Activated CD8-positive, alpha-beta memory T cell treated with anti-CD3 and anti-CD28 coated beads for 1 hour (primary cell): ENCODE measurements at places on chromosomes 5 and 9.

DNA sequence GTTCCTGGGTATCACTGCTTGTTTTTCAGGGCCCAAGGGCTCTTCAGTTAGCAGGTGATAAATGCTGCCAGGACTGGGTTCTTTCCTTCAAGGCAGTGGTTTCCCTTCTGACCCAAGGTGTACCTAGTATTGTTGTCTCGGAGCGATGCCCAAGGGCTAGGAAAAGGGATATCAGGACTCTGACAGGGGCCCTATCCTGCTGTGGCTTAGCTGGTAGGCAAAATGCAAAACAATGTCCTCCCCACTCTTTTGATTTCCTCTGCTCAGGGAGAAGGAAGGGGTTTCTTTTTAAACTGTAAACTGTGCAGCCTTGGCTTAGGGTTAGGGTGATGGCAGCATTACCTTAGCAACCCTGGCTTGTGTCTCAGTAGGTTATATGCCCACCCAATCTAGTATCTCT, 508.8 kb upstream of the CTNND2 start:
- DNase-seq, result no peak

- DNase-seq, result no peak
Measured at GRCh38 chr5:147391781-147392180, 118.1 kb downstream of the DPYSL3 start.

DNA sequence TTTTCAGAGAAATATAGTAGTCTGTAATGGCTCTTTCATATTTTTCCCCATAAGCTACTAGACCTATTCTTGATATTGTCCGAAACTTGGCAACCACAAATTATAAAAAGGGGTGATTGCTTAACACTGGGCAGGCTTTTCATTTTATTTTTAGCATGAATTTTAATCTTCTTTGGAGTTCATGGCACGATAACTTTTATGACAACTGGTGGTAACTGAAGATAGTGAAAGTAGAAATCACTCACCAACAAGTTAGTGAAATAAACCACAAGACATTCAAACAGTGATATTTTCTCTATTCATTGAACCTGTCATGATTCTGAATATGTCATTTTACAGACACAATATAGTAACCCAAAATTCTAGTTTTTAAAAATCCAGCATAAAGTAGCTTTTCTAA, 213.9 kb downstream of the PRDM9 start:
- DNase-seq, result no peak

GRCh38 chr9:126162611-126163381, 163.8 kb upstream of the MVB12B start:
- DNase-seq, result no peak

- no peak for DNase-seq
Measured at GRCh38 chr5:158534203-158534602, 565.5 kb downstream of the EBF1 start.
